Activated CD4-positive, alpha-beta T cell treated with anti-CD3 and anti-CD28 coated beads for 36 hours (primary cell): ENCODE measurements at places on chromosomes 16 and 17.
A peak's percentile ranks its signal among the peaks of the same experiment; 100 is the strongest.

DNA sequence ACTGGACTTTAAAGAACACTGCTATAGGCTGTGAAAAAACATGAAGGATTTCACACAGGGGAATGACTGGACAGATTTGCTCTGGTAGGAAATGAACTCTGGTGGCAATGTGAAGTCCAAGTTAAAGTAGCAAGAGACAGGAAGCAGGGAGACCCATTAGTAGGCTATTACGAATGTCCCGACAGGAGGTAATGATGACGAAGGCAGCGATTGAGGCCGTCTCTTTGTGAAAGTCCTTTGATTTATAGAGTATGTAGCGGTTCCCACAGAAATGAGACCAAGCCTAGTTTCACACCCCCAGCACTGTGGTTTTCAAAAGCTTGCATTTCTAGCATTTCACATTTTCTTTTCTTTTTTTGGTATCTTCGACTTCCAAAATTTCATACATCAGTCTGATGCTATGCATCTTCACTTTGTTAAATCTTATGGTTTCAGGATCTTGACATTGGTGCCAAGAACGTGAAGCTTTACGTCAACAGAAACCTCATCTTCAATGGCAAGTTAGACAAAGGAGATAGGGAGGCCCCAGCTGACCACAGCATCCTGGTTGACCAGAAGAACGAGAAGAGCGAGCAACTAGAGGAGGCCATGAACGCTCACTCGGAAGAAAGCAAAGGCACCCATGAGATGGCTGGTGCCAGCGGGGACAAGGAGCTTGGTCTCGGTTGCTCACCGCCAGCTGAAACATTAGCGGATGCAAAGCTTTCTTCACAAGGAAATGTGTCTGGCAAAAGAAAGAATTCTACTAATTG is 189.8 kb downstream of the KATNIP start:
- no peak for DNase-seq

DNA sequence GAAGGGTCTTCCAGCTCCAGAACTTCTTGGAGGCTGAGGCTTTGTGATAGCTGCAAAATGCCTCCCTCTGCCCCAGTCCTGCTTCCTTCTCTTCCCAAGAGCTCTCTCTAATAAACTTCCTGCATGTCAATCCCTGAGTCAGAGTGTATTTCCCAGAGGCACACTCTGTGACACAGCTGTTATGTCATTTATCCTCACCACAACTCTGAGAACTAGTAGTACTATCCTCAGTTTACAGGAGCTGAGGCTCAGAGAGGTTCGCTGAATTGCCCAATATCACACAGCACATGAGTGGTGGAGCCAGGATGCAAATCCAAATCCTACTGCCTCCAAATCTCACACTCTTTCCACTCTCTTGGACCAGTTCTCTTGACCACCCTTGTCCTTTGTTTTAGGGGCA is 20.0 kb downstream of the UNC45B start:
- no peak for DNase-seq

DNA sequence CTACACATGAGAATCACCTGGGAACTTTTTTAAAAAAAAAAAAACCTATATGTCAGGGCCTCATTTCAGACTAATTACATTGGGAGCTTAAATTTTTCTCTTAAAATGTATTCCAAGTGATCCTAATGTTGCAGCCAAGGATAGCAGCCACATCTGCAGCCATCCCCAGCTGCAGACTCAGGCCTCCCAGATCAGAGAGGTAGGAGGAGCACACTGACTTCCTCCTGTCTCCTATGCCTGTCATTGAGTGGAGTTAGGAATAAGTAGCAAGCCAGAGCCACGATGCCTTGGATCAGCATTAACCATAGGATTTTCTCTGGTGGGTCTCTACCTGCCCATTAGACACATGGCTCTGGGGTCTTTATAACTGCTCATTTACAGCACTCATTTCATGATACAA is 463.5 kb downstream of the HS3ST4 start:
- no peak for DNase-seq

GRCh38 chr16:84687715-84688114 is 12.1 kb upstream of the USP10 start:
- DNase-seq, result peak; percentile 14

GRCh38 chr17:6914711-6915110 is 81.1 kb upstream of the ALOX12 start:
- DNase-seq, result peak; percentile 51

DNA sequence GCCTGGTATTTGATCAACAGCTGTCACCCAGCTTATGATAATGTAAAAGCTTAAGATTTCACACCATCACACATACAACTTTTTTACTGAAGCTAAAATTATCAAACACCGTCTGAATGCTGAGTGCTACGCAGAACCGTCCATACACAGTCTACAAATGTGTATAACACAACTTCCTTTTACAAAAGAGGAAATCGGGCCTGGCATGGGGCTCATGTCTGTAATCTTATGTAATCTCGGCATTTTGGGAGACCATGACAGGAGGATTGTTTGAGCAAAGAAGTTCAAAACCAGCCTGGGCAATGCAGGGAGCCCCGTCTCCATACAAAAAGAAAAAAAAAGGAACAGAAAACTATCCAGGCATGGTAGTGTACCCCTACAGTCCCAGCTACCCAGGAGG is 19.6 kb upstream of the QRICH2 start:
- no peak for DNase-seq

DNA sequence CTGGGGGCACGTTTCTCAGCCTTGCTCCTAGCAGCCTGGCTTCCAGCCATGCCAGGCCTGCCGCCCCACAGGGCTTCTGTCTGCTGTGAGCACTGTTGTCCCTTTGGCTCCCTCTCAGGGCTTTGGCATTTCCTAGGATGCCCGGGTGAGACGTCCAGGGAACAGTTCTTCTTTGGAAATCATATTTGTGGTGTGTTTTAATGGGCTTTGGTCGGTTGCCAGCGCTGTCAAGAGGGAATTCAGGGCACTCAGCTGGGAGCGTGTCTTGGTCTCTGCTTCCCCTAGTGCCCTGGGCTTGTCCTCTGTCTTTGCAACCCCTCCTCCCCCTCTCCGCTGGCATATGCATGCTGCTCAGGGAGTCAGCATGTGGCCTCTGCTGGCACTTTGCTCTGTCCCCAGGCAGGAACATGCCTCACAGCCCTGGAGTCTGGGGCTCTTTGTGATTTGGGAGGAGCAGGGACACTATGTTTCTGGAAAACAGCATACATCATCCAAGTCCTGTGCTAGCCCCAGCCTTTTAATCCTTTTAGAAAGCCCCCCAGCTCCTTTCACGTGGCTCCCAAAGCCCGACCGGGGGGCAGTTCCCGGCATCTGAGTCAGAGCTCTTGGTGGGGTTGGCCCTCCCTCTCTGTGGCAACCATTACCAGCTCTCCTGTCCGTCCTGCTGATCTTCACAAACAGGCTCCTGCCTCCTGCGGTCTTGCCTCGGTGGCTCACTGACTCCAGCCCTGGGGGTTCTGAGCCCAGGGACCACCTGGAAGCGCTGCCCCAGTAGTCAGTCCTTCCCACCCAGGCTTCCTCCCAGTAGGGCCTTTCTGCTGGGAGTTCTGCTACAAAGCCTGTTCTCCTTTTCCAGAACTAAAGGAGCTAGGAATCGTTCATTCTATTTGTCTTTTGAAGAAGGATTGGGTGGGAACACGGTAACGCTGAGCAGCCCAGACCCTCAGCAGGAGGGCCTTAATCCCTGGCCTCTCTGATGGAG is 26.7 kb downstream of the SAP30BP start:
- DNase-seq, result no peak

- DNase-seq, result no peak
Observed at GRCh38 chr17:78717431-78717980, 64.6 kb downstream of the CYTH1 start.

GRCh38 chr16:22139008-22139407 is 23.3 kb upstream of the SDR42E2 start:
- DNase-seq, result no peak

GRCh38 chr16:78284957-78285434 is 185.5 kb downstream of the WWOX start:
- DNase-seq, result no peak
